ENCODE measurements at places on chromosomes 5 and 9.

- DNase-seq = no peak
Measured at GRCh38 chr5:98397081-98397480, 376.4 kb upstream of the RGMB start.

- no peak for DNase-seq
Measured at GRCh38 chr5:7348168-7348854, 47.6 kb upstream of the ADCY2 start.

DNA sequence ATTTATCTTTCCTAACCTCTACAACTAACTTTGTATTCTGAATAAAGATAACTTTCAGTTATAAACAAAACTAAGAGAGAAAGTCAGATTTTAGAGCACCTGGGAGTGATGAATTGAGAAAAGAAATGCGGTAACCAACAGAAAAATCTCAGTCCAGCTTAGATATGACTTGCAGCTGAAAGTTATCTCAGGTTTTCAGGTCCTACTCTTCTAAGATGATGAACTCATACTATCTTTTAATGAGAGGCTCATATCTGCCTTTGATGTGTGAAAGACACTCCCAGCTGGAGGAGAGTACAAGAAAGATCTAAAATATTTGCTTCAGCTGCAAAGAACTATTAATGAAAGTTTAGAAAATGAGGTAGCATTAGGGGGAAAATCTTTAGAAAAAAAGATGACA is 190.5 kb downstream of the DENND1A start:
- DNase-seq = no peak

GRCh38 chr5:2752821-2753439 is 1.5 kb upstream of the IRX2 start:
- DNase-seq = no peak

GRCh38 chr5:55110217-55110616 is 7.8 kb downstream of the GZMA start:
- no peak for DNase-seq

GRCh38 chr9:87039809-87040392 is 92.6 kb upstream of the GAS1 start:
- DNase-seq = no peak

GRCh38 chr5:96431376-96432187 is 1.5 kb downstream of the PCSK1 start:
- no peak for DNase-seq

DNA sequence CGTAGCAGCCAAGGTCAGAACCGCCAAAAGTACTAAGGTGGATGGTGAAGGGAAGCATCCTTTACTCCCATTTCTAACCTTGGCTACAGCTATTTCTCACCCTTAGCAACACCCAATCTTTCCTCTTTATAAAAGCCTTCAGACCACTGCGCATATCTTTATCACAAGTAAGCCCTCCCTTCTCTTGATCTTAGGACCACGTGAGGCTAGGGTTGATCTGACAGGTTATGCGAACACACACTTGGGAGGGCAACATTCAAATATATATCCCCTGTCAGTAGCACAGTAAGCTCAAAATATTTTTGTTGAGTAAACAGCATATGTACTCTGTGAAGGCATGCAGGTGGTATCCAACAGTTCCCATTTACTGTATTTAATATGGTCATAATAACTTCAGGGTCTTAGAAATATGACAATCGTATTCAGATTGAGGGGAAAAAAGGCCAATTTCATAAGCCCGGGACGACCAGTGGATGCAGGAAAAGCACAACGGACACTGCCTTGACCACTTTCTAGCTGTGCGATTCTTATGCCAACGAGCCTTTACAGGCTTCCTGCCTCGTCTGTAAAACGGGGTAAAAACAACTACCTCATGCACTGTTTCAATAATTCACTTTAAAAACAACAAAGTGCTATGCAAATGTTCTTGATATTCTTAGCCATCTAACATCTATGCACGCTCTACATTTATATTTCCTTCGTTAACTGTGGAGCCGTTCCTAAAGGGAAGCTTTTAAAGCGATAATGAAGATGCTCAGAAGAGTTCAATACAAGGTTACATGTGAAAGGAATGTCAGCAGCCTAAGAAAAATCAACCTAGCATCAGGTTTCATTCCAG is 1.3 kb downstream of the ARSB start:
- DNase-seq = no peak

GRCh38 chr9:26687421-26687820 is 205.2 kb downstream of the CAAP1 start:
- DNase-seq = no peak

DNA sequence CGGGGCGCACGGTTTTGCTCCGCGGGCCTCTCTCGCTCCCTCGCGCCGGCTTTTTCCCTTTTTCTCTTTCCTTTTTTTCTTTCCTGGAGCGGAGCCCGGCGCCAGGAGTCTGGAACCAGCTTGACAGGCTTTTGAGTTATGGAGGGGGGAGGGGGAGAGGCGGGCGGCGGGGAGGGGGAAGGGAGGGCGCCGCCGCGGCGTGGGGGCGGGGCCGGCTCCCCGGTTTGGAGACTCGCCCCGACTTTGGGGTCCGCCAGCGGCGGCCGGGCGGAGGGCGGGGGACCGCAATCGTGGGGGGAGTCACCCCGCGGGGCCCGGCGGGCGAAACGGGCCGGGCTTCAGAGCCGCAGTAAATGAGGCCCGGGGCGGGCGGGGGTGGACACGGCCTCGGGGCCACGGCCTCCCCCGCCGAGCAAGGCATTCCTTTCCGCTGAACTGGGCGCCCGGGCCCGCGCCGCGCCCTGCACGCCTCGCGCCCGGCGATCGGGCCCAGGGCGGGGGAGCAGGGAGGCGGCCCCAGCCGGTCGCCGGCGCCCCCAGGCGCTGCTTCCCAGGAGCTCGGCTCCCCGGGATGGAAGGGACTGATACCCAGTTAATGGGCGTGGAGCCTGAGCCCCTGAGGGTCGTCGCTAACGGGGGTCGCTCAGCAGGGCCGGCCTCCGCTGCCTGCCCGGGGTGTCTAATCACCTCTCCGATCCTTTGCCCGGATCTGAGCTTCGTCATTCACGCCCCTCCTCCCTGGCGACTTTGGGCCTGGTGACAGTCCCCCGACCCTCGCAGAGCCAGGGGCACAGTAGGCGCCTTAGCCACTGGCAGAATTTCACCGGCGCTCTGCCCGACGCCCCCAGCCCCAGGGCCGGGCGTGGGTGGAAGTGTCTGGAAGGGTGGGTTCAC is 138.1 kb downstream of the C9orf50 start:
- no peak for DNase-seq

GRCh38 chr9:4997196-4997595 is 12.1 kb downstream of the JAK2 start:
- no peak for DNase-seq
